ENCODE measurements at places on chromosomes 6 and 20.

GRCh38 chr6:143694560-143694959 is 16.8 kb downstream of the PHACTR2 start:
- no peak for DNase-seq

DNA sequence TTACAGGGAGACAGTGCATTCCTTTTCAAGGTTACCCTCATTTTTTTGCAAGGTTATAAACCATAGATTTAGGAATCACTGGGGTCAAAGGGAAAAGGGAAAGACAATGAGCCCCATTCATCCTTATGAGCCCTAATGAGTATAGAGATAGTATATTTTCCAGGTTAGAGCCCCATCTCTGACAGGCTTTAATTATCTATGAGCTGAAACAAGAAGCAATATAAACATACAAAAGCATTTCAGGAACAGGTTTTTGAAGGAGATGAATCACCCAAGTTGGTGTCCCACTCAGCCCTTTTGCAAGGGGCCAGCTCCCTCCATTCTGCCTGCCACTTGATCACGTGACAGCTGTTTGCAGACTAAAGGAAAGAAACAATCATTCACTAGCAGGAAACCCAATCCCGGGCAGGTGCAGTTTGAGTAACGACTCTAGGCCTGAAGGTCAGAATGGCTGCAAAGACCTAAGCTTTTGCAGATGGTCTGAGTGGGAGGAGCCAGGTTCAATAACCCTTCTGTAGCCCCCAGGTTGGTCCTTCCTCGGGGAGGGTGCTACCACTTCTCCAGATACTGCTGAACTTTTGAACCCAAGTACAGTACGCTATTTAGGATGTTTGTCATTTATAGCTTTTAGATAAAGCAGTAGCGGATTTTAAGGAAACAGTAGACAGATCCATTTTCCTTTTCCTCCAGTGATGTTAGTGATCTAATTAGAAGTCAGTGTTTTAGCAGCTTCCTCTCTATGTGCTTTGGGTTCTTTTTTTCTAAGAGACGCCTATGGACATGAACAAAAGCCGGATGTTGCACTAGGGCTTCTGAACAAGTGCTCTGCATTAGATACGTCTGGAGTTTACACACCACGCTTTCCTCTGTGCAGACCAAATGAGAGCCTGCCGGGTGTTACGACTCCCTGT is 253.2 kb downstream of the SOX4 start:
- DNase-seq, result peak; percentile 65

GRCh38 chr6:13302751-13303667 is 25.3 kb downstream of the TBC1D7 start:
- DNase-seq, result no peak

DNA sequence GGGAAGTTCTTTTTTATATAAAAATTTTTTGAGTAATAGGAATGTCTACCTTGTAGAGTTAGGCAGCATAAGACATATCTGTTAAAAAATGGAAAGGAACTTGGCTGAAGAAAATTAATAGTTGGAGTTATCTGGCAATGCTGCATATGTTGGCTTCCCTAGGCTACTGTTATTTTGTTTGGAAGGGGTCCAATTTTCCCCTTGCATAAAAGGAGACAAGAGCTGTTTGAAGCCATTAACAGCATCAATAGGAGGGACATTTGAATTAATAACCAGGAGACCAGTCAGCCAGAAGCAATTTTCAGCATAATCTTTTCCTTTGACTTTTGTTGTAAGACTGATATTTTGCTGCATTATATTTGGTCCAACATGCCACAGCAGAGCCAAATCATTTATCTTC is 80.9 kb upstream of the TAB2 start:
- DNase-seq, result peak; percentile 72

GRCh38 chr20:59413326-59413865 is 113.0 kb downstream of the EDN3 start:
- no peak for DNase-seq

DNA sequence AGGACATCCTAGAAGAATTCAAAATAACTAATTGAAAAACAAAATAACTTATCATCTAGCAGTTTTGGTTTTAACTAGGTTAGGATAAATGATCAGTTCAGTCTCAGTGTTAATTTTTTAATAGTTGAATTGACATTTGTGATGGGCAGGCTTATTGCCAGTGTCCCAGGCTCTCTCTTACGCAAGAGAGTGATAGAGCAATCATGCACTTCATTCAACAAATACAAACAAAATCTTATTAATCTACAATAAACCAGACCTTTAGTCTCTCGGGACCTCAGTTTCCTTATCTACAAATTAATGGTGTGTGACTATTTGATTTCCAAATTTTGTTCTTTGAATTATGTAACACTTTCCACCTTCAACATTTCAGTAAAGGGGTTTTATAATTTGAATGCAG is 385.9 kb upstream of the JAG1 start:
- no peak for DNase-seq

GRCh38 chr6:52544602-52545405 is 32.1 kb downstream of the TRAM2 start:
- DNase-seq, result no peak

GRCh38 chr6:139313784-139314545 is 22.2 kb upstream of the TXLNB start:
- no peak for DNase-seq

GRCh38 chr6:154466971-154467679 is 43.4 kb downstream of the CNKSR3 start:
- DNase-seq, result peak; percentile 96

- DNase-seq, result no peak
Measured at GRCh38 chr6:21111093-21111725, 482.3 kb upstream of the SOX4 start.

DNA sequence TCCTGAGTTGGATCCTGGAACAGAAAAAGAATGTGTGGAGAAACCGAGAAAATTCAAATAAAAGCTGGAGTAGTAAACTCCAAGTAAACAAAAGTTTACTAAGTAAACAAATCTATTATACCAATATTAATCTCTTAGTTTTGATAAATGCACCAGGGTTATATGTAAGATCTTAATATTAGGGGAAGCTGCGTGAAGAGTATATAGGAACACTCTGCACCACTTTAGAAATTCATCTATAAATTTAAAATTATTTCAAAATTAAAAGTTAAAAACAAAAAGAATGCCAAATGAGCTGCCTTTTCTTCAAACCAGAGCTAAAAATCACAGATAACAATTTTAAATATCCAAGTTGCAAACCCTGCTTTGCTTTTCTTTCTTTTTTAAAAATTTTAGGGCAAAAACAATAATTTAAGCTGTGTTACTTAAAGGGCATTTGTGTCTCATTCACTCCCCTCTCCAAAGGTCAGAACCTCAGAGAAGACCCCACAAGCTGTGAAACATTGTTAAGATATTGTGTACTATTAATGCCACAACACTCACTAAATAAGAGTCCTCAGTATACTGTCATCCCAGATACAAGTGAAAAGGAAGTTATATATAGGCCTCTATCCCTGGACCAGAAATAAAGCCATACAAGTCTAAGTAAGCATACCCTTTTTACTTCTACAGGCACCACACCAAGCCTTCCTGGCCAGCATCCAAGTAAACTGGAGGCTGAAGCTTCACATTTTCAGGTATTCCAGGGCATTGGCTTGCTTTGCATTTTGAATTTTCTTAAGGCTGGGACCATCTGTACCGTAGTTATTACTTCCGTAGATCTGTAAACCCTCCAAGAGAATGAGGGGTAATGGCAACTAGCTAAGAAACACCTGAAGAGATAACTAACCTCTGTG is 7.0 kb downstream of the DNAAF9 start:
- no peak for DNase-seq

Measured in SJCRH30 (cell line).